KBM-7 (cell line): ENCODE measurements at places on chromosomes 3 and 15.

GRCh38 chr3:125072749-125073389 is 17.1 kb upstream of the HEG1 start:
- no peak for DNase-seq

GRCh38 chr3:26118165-26118564 is 328.3 kb downstream of the OXSM start:
- peak; percentile 73 for DNase-seq

DNA sequence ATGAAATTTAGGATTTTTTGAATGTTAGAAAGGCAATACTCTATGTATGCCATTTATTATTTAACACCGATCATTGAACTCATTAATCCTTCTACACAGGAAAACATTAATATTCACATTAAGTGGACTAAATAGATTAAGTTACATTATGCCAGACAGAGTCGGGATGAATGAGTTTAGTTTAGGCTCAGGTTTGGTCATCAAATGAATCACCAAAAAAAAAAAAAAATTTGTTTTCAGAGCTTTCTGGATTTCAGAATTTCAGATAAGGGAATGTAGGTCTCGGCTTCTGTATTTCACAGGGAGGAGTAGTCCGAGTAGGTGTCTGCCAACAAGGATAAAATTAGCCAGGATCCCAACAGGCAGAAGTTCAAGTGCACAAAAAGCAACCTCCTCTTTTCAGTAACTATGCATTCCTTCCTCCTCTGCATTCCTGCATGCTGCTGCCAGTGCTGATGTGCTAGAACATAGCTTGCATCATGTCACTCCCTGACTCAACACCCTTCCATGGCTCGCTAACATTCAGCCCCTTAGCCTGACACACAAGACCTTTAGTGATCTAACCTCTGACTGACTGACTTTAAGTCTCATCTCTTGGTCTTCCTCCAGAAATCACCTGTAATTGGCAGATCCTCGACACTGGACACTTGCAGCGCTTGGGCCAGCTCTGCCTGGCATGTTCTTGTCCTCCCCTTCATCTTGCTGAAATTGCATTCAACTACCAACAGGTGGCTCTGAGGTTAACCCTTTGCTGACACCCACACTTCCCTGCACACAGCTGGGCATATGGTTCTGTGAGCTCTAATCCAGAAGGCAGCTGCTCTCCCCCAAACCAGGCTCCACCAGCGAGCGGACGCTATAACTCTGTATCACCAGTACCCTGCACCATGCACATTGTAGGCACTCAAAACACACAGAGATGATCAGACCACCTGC is 145.4 kb upstream of the PROK2 start:
- no peak for DNase-seq

- no peak for DNase-seq
Observed at GRCh38 chr15:85625856-85626255, 168.9 kb downstream of the KLHL25 start.

DNA sequence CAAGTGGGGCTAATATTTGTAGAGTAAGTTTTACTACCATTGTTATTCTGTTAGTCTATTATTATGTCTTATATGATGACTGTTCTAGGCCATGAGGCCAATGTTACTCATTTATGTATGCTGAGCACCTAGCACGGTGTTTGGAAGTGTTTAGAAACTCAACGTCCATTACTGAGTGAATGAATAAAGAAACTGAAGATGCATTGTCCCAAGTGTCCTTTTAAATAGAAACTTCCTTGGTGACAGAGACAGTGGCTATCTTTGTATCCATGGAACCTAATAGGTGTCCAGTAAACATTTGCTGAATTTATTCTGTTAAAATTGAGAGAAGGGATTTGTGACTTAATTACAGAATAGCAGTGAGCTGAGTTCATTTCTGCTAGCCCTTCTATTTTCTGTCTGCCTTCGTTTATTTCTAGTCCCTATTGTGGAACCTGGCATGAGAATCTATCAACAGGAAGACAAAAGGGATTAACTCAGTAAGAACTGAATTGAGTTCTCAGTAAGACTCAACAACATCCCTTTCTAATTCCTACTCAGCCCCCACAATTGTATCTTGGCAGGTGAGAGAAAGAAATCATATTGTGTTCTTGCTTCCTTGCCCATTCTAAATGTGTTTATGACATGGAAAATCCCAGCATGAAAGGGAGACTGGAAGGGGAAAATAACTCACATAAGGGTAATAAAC is 246.6 kb upstream of the LRRC3B start:
- DNase-seq: no peak

DNA sequence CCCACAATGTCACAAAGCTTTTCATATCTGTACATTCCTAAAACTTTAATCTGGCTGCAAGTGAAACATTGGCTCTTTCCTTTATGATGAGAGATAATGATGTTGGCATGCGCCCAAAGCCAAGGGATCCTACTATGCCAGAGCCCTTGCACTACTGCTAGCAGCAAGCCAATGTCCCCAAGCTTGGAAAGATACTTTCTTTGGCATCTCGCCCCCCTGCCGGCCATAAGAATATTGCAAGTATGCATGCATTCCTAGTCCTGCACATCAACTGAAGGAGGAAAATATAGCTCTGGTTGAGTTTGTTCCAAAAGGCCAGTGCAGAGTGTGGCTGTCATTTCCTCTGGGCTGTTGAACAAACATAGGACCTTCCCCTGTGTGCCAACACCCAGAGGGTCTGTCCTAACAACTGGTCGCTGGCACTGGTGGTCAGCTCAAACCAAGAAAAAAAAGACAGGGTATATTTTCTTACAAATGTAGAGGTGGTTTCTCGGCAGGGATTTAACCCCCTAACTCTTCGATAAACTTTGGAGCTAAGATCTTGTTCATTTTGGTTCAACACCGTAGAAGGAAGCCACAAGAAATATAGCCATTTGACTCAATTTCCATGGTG is 120.9 kb upstream of the ZBED2 start:
- peak; percentile 48 for DNase-seq

GRCh38 chr15:28944696-28945300 is 59.0 kb downstream of the APBA2 start:
- DNase-seq: no peak

- no peak for DNase-seq
Observed at GRCh38 chr3:186226482-186226881, 117.6 kb upstream of the ETV5 start.

DNA sequence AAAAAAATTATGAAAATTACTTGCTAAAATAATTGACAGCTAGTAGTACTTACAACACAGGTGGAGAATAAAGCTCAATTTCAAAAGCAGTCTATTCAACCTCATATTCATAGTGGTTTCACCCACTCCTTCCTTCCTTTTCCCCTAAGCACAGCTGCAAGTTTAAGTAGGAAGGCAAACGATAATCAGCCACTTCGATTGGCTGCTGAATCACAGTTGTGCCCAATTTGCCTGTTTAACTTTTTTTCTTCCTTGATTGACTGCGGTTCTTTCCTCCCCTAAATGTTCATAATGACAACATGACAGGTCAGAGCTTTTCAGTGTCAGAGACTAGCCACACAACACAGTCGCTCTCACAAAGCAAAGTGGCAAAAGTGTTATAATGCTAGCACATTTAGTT is 468.0 kb upstream of the GBE1 start:
- peak; percentile 16 for DNase-seq

- no peak for DNase-seq
Observed at GRCh38 chr3:117874028-117874690, 1160.5 kb downstream of the IGSF11 start.

DNA sequence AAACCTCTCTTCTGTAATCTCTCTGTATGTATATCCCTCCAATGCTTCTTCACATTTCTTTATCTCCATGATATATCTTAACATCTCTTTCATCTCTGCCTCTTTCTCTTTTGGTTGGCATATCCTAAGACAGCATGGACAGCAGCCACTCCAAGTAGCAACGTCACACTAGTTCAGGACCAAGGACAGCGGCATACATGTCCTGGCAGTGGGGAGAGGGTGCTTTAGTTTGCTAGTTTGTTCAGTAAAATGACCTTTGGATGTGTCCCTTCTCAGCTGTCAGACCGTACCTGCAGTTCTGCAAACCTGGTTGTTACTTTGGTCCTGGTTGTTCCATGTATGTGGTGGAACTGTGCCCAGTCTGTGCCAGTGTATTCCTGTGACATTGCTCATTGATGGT is 225.6 kb upstream of the ROPN1 start:
- peak; percentile 64 for DNase-seq

DNA sequence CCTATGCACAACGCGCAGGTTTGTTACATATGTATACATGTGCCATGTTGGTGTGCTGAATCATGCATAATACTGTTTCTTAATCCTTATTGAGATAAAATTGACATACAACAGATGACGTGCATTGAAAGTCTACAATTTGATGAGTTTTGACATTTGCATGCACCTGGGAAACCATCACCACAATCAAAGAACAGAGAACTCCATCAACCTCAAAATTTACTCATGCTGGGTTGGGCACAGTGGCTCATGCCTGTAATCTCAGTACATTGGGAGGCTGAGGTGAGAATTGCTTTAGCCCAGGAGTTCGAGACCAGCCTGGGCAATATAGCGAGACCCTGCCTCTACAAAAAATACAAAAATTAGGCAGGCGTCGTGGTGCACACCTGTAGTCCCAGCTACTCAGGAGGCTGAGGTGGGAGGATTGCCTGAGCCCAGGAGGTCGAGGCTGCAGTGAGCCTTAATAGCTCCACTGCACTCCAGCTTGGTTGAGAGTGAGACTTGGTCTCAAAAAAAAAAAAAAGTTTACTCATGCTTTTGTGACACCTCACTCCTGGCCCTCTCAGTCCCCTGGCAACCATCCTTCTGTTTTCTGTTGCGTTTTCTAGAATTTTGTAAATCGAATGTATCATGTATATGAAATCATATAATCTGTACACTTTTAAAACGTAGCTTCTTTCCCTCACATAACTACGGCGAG is 56.6 kb downstream of the BHLHE40 start:
- no peak for DNase-seq

DNA sequence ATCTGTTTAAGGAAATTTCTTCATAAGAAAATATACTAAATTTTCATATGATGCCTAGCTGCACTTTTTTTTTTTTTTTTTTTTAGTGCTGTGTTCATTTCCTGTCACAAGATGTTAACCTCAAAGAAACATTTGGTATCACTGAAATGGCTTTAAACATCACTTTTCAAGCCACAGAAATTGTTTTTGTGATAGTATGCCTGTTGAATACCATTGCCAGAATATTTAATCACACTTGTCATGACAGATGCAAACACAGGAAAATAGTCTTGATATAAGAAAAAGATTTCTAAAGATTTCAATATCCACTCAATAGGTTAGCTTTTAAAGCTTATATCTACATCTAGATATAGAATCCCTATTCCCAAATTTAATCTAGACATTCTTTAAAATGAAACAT is 608.5 kb upstream of the AGTR1 start:
- no peak for DNase-seq

DNA sequence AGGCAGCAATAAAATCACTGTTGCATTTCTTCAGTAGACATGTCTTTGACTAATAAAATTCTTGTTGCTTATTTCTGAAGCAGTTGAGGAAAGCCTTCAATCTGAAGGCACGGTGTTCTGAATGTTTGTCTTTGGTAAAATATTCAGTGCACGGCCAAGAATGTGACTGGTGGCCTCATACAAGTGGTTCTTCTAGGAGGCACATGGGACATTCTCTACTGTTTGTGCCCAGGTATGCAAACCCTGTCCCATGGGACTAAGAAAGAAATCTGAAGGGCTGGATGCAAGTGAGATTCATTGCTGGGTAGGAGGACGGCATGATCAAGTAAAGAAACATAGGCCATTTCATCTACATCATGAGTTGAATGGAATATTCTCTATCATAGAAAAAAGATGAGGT is 250.6 kb upstream of the NR2F2 start:
- no peak for DNase-seq

GRCh38 chr15:67043939-67044771 is 21.2 kb upstream of the SMAD3 start:
- DNase-seq: no peak

DNA sequence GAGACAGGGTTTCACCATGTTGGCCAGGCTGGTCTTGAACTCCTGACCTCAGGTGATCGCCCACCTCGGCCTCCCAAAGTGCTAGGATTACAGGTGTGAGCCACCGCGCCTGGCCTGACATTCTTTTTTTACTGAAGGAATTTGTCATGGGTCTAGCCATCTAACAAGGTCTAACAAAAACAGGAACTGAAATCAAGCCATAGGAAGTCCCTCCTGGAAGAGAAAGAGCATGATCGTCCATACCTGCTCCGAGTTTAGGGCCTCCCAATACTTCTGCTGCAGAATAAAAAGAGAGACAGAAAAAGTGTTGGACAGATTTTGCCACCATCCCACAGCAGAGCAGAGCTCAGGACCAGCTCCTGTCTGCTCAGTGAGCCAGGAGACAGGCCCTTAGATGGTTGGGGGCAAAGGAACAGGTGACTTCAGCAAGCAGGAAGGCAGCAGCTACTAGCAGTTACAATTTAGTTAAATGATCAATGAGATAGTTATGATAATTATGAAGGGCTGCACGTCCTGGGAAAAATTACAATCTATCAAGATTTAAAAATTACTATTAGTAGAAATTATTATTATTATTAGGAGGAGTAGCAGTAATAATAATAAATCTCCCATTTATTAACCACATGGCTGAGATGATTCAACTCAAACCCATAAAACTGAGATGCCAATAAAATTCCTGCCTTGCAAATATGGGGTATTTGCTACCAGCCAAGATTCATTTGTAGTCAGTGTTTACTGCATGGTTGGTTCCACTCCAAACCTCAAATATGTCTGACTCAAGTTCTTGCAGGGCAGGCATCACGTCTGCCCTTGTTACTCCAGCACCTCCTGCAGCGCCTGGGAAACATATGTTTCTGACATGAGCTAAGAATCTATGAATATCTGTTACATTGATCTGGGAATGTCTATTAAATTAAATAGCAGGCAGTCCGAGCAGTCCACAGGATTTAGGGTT is 40.1 kb downstream of the TMEM44 start:
- DNase-seq: peak; percentile 39

- DNase-seq: no peak
Observed at GRCh38 chr3:186483611-186484340, 60.4 kb downstream of the CRYGS start.

GRCh38 chr3:25967385-25967784 is 177.5 kb downstream of the OXSM start:
- no peak for DNase-seq

DNA sequence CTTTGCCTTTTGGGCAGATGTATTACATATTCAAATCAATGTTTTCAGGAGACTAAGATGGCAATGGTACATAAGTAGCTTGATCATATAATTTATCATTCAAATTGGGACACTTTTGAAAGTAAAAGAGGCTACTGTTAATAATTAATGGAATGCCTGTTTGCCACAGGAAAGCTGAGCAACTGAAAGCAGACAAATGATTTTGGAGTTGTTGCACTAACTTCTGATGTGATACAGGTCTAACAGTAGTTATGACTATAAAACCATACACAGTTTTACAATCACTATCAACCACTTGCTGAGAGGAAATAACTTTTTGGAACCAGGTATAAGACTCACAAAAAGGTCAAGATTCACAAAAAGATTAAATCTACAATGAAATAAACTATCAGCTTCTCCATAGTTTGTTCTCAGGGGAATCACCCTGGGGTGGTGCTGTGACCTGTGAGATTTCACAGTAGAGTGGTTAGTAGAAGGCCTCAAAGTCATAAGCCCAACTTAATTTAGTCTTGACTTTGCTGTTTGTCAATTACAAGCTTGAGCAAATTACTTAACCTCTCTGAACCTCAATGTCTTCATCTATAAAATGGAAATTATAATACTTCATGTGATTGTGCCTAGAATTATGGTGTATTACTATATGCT is 42.7 kb downstream of the HHLA2 start:
- no peak for DNase-seq

GRCh38 chr3:119508172-119508845 is 10.0 kb downstream of the TIMMDC1 start:
- DNase-seq: peak; percentile 84
